ENCODE measurements at places on chromosomes 6 and 20.

- no peak for DNase-seq
These were observed 18.4 kb downstream of the THBS2 start for GRCh38 chr6:169235286-169235685.

GRCh38 chr6:87551799-87552198, 38.0 kb downstream of the RARS2 start:
- no peak for DNase-seq

- no peak for DNase-seq
These were observed 128.6 kb upstream of the PLCB4 start for GRCh38 chr20:8940326-8940725.

- DNase-seq: no peak
These were observed 2.5 kb downstream of the PRL start for GRCh38 chr6:22294301-22294700.

DNA sequence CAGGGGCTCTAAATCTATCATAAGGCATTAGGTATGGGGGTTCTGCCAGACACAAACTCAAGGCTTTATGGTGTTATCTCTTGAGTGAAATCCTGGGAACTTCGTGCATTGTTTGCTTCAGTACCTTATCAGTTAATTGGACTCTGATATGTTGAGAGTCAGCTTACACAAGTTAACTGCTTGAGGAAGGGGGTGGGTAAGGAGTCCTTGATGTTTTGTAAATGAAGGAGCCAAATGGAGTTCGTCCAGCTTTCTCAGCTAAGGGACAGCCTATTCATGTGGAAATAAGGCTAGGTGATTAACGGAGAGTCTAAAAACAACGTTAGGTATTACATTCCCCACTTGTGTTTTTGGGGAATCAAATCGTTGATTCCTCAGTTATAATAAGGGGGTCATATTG, 157.4 kb downstream of the TRIM27 start:
- DNase-seq: no peak

DNA sequence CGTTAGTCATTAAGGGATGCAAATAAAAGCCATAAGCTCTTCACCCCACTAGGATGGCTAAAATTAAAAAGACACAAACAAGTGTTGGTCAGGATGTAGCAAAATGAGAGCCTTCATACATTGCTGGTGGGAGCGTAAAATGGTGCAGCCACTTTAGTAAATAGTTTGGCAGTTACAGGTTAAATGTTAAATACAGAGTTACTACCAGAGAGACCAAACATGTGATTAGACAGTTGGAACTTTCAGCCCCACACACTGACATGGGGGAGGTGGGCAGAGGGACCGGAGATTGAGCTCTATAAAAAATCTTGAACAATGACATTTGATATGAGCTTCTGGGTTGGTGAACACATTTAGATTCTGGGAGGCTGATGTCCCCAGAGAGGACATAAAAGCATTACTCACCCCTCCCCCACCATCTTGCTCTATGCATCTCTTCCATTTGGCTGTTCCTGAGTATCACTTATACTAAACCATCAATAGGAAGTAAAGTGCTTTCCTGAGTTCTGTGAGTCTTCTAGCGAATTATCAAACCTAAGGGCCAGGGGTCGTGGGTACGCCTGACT, 20.4 kb upstream of the ZNF318 start:
- no peak for DNase-seq

- DNase-seq: no peak
These were observed 370.2 kb upstream of the SASH1 start for GRCh38 chr6:147972448-147972847.

DNA sequence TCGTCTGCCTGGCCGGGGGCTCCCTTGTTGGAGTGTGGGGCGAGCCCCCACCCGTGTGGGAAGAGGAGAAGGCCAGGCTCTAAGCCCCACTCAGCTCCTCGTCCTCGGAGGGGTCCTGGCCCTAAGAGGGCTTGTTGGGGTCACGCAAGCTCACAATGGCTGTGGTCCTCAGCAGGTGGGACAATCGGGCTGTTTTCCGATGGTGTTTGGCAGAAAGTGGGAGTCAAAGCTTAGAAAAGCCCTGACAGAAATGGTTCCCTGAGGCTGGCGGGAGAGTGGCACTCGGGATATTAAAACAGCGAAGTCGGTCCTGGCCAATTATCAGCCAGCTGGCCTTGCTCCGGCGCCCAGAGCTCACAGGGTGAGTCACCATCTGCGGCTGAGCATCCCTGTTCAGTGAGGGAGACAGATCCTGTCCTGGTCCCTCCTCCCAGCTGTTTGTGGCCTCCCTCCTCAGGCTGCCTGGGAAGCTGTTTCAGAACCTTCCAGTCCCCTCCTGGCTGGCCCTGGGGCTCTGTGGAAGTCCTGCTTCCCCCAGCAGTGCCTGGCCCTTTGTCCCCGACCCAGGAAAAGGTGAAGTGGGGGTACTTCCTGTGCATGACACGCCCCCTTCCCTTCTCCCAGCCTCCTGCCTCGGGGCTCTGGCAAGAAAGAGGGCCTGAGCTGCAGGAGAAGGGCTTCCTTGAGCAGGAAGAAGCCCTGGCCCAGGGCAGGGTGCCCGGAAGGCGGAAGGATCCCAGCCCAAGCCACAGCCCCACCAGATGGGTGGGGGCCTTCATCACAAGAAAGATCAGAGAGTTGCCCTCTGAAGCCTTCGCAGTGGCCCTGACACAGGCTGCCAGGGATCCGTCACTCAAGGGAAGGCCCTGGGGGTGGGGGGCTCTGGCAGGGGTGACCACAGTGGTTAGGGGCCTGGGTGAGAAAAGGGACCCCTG, 53.6 kb upstream of the BHLHE23 start:
- no peak for DNase-seq

GRCh38 chr6:24630856-24631505, 15.0 kb downstream of the KIAA0319 start:
- no peak for DNase-seq

GRCh38 chr20:64142590-64142989, 21.7 kb upstream of the MYT1 start:
- DNase-seq: no peak

DNA sequence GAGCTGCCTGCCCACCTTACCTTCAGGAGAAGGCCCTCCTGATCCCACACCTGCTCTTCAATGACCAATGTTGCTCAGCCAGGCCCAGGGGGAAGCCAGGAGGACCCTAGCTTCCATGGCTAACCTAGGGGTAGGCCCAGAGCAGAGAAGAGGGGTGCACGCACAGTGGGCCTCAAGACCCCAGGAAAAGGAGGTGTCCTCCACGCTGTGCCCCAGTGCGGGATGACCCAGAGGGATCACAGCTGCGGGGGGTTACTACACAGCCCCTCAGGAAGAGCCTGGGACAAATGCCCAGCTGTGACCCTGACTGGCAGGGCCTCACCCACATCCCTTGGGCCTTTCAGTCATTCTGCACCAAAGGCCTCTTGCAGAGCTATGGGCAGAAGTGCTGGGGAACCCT, 31.6 kb upstream of the APMAP start:
- no peak for DNase-seq

DNA sequence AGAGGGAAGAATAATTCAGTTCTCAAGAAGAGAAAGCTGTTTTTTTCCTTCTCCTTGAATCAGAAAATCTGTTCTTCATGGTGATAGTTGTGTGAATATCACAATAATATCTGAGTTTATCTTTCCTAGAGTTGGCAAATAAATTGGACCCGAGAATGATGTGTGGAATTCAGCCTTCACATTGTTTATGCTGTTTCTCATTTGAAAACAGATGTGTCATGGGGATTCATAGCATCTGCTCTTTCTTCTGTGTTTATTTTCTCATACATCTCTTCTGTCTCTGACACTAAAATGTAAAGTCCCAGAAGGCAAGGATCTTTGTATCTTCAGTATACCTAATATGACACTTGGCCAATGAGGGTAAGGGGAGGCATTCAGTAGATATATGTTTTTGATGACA, 103.6 kb upstream of the SGK1 start:
- no peak for DNase-seq

DNA sequence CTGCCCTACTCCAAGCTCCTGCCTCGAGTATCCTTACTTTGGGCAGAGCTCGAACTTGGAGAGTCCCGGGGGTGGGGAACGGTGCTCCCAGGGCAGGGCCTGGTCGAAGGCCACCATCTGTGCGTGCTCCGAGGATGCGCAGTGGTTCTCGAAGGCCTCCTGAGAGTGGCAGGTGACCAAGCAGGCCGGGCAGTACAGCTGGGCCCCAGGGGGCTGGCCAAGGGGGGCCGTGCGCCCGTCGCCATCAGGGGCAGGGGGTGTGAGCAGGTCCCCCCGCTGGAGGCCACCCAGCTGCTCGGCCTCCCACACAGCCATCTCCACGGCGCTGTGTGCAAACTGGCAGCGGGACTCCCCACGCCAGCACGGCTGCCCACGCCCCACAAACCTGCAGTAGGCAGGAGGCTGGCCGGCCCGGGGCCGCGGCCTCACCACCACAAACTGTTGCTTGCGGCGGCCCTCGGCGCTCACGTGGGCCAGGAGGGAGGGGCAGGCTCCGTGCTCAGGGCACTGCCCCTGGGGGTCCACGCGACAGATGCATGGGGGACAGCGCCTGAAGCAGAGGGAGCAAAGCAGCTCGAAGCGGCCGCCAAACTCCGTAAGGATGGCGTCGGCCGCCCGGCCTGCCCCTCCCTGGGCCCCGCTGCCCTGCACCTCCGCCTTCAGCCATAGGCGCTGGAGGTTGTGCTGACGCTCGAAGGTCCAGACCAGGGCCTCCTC, 1.8 kb downstream of the HELZ2 start:
- no peak for DNase-seq

DNA sequence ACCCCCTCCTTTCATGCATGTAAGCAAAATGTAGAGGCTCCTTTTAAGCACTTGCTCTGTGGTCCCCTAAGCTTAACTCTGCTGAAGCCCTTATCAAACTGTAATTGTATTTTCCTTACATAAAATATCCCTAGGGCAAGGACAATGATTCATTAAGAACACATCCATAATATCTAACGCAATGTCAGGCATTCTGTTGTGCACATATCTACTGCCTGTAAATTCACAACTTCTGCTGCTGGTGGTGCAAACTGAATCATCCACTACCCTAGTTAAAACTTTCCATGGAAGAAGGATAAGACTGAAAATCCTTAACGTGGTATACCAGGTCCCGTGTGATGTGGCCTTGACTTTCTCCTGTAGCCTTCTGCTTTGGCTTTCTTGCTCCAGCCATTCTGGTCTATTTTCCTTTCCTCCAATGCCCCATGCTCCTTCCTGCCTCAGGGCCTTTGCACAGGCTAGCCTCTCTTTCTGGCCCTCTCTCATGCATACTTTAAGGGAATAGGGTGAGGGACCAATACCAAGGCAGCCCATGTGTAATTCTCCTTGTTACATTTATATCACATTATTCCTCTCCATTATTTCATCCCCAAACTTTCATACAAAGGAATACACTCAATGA, 113.6 kb upstream of the ZFP64 start:
- DNase-seq: no peak

DNA sequence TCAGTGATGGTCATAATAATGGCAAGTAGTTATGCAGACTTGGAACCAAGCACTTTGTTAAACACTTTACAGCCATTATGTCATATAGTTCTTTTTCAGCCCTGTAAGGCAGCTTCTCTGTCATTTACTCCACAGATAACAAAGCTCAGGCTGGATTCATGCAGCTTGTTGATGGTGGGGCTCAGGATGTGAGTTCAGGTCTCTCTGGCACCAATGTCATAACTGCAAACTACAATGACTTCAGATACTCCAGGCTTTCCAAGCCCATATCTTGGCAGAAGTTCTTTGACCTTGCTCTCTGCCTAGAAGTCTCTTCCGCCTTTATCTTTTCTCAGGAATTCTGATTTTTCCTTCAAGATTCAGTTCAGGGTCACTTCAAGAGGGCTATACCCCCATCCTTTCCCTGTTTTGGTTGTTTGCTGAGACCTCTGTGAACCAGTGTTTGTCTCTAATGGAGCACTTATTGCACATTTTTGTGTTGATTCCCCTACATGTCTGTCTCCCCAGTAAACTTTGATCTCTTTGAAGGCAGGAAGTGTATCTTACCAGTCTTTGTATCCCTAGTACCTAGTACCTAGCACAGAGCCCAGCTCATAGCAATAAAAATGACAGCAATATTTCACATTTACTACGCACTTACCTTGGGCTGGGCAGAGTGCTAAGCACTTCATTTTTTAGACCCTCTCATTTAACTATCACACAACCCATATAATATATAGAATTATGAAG, 19.7 kb upstream of the EFHC1 start:
- no peak for DNase-seq

GRCh38 chr6:25882051-25882496, 8.0 kb upstream of the SLC17A3 start:
- peak; percentile 6 for DNase-seq

GRCh38 chr6:17847203-17847760, 140.2 kb downstream of the KIF13A start:
- DNase-seq: no peak

DNA sequence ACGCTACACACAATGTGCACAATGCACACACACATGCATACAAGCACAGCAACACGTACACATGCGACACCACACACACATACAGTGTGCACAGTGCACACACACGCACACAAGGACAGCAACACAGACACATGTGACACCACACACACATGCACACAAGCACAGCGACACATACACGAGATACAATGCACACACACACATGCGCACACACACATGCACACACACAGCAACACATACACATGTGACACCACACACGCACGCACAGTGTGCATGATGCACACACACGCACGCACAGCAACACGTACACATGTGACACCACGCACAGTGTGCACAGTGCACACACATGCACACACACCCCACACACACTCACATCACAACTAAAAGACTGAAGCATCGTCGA, 327.3 kb downstream of the THBS2 start:
- no peak for DNase-seq

DNA sequence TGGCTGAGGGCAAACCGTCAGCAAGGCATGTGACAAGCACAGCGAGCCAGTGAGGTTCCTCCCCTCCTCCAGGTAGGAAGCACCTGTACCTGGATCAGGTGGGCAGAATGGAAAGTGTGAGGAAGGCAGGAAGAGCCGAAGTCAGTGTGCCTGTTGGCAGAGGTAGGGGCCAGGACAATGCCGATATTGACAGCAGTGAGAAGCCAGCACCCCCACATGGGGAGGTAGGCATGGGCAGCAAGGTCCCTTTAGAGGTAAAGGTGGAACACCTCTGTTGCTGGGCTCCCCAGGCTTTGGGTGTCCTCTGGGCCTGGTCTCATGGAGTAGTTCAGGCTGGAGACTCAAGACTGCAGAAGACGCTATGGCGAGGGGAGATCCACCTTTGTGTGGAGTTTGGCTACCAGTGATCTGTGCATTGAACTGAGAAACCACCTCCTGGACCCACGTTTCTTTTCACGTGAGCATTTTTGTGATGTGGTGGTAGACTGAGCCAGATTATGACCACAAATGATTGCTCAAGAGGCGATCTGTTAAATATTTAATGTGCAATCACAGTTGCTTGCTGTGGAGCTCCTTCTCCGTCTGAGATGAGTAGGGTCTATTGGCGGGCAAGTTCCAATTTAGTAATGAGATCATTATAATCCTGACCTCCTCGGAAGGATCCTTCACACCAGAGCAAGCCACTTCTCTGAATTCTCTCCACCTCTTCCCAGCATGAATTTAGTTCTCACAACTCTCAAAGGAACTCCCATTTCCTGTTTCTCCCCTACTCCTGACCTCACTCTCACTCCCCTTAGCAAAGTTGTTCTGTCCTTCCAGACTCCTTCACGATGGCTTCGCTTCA, 174.8 kb downstream of the CDH26 start:
- no peak for DNase-seq
